ENCODE measurements at places on chromosomes 7 and 10.

DNA sequence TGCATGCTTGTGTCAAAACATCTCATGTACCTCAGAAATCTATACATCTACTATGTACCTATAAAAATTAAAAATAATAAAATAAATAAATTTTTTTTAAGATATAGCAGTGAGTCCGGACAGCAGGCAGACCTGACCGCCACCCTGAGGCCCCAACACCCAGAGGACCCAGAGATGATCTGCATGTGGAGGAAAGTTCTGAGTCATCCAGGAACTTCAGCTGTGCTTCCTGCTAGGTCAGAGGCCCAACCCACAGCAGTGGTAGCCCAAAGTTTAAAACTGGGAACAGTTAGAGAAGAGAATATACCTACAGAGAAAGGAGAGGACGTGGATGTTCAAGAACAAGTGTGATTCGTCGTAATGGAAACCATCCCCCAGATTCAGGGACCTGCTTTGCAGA, 683.7 kb upstream of the NRP1 start:
- no peak for DNase-seq

- no peak for DNase-seq
Observed at GRCh38 chr10:71845410-71846405, 5.3 kb downstream of the PSAP start.

- DNase-seq, result no peak
Observed at GRCh38 chr7:30659312-30659711, 22.9 kb downstream of the CRHR2 start.

GRCh38 chr10:17233286-17233991, 5.4 kb downstream of the VIM start:
- no peak for DNase-seq

DNA sequence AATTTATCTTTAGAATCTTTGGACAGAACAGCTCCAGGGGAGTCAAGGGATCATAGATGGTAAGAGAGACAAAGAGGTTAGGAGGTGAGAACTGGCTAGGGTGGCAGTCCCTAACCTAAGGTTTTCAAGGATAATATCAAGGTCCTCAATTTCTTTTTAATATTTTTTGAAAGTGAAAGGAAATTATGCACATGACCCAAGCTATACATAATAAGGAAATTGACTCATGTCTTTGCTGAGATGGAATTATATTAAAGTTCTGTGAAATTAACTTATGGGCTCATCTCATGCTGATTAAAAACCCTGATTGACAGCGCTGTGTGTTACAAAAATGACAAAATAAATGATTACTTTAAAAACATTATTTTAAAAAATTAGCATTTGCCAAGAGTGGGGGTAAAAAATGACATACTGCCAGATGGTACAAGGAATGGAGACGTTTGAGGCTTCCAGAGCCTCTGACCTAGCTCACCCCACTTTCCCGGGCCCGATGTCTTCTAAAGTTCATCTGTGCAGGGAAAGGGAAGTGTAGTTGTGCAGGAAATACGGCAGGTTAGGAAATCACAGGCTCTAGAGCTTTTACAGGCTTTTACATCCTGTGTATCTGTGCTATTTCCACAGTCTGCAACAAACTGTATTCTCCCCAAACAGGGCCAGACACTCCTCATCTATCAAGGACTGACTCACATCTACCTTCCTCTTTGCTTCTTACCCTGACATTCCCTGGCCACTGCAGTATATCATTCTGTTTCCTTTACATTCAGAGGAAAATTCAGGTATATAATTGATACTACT, 185.6 kb upstream of the PRSS58 start:
- DNase-seq, result no peak

Data from naive B cell (primary cell).